ENCODE measurements at places on chromosomes 11 and 22. TPM values are rescaled to one million over a fixed set of nuclear protein-coding genes. Genes with fewer than 3 reads are reported as not detected.
A peak's percentile ranks its signal among the peaks of the same experiment; 100 is the strongest.

DNA sequence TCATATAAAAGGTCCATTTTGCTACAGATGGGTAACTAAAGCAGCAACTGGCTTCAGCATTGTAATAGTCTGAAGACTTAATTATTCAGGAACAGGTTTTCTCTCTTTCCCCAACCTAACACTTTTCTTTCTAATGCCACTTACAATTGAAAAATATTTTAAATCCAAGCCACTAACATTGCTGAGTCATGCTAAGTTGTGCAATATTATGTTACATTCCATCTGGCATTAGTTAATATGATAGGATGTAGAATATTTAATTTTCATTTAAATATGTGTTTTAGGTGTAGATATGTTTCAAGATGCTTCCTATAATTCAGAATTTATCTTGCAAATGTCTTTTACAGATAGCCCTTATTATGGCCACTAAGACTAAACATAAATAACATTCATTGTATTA lies 98.6 kb downstream of the KIF18A start:
- no peak overlapping the region for H3K4me3 ChIP-seq
- no peaks in the 10 kb centered on the region for H3K36me3 ChIP-seq
- no peak overlapping the region for H3K27ac ChIP-seq
- peaks cover 6% of the 10 kb centered on the region for H3K4me1 ChIP-seq
- no peak for DNase-seq
- no peaks in the 10 kb centered on the region for H3K27me3 ChIP-seq

Gene MS4A3
- total RNA-seq = not detected

DNA sequence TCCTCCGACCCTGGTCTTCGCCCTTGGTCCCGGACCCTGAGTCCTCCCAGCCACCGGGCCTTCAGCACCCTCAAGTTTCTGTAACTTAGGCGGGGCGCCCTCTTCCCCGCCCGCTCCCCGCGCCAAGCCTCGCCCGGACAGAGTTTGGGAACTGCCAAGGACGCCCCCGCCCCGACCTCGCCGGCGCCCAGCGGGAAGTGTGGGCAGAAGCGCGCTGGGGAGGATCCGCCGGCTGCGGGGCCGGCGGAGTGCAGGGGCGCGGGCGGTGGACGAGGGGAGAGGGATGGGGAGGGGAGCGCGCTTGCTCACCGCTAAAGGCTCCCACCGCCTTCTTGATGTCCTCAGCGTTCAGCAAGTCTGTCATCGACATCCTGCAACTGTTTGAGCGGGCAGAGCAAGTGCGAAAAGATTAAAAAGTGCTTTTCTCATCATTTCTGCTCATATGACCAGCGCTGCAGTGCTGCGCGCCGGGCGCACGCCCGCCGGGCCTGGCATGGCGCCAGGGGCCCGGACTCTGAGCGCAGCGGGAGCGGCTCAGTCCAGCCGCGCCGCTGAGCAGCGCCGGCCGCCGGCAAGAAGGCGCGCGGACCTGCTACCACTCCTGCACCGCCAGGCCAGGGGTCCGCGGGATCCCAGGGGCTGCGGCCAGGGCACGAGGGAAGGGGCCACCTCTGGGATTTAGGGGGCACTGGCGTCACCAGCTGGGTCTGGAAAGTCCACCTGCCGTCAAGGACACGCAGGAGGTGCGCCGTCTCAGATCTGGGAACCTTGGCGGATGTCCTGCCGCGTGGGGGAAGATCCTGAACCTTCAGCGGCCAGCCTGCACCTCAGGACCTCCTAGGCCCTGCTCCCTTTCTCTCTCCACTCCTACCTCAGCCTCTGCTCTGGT lies at the start of gene PVALB:
TSS of gene PVALB (minus strand) at position 400 of the 889 bp plus-strand sequence. CDS start at position 370, 30 bp downstream.
- H3K36me3 ChIP-seq = no peaks in the 10 kb centered on the region
- peaks cover 6% of the 10 kb centered on the region for H3K4me1 ChIP-seq
- no peak within 1 kb of the TSS for H3K27ac ChIP-seq
- peaks cover 69% of the 10 kb centered on the region for H3K27me3 ChIP-seq
- H3K4me3 ChIP-seq = peak within 1 kb of the TSS; percentile 48
- no peak for DNase-seq

GRCh38 chr11:20050048-20050447 lies 110.2 kb downstream of the DBX1 start:
- H3K27me3 ChIP-seq = no peaks in the 10 kb centered on the region
- H3K27ac ChIP-seq = peak overlapping the region; percentile 87
- peak overlapping the region; percentile 23 for H3K4me3 ChIP-seq
- H3K4me1 ChIP-seq = peaks cover 79% of the 10 kb centered on the region
- no peak for DNase-seq
- H3K36me3 ChIP-seq = peaks cover 63% of the 10 kb centered on the region

GRCh38 chr22:35900483-35901168 lies 128.0 kb downstream of the RBFOX2 start:
- no peak for DNase-seq
- H3K36me3 ChIP-seq = peaks cover 1% of the 10 kb centered on the region
- H3K27me3 ChIP-seq = no peaks in the 10 kb centered on the region
- H3K4me3 ChIP-seq = no peak overlapping the region

Measured in chondrocyte (in vitro differentiated cells).